ENCODE measurements at places on chromosomes 12 and 14.

- DNase-seq = no peak
Observed at GRCh38 chr12:88413646-88414045, 166.6 kb downstream of the KITLG start.

DNA sequence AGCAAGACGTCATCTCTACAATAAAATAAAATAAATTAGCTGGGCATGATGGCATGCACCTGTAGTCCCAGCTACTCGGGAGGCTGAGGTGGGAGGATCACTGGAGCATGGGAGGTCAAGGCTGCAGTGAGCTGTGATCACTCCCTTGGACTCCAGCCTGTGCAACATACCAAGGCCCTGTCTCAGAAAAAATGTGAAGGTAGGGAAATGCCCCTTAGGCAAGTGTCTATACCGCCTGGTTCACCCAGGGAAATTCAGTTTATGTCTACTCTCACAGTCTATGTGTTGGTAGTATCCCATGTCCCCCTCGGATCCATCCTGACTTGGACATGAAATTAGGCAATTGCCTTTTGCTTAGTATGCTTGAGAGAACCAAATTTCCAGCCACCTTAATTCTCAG is 88.4 kb upstream of the TMEM132C start:
- DNase-seq = no peak

- no peak for DNase-seq
Observed at GRCh38 chr12:76024102-76024781, 7.3 kb downstream of the PHLDA1 start.

DNA sequence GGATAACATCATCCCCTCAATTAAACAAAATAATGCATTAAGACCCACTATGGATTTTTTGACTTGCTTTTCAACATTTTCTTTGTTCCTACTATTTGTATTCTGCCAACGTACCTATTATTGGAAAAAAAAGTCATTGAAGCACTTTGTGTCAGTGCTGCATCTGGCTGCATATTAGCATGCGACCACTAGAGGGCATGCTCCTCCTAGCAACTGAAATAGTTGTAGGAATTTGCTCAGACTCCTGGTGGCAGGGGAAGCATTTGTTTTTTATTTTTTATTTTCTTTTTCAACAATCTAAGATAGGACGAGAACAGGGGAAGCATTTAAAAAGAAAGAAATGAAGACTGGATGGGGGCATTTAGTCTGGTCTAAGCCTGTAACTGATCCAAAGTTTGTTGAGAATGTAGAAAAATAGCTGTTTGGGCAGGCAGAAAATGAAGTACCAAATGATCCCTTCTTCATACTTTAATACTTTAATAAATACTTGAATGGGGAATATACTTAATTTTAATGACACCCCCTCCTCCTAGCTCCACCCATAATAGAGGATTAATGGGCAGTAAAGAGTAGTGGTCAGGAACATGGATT is 14.5 kb upstream of the CLEC4A start:
- peak; percentile 66 for DNase-seq

DNA sequence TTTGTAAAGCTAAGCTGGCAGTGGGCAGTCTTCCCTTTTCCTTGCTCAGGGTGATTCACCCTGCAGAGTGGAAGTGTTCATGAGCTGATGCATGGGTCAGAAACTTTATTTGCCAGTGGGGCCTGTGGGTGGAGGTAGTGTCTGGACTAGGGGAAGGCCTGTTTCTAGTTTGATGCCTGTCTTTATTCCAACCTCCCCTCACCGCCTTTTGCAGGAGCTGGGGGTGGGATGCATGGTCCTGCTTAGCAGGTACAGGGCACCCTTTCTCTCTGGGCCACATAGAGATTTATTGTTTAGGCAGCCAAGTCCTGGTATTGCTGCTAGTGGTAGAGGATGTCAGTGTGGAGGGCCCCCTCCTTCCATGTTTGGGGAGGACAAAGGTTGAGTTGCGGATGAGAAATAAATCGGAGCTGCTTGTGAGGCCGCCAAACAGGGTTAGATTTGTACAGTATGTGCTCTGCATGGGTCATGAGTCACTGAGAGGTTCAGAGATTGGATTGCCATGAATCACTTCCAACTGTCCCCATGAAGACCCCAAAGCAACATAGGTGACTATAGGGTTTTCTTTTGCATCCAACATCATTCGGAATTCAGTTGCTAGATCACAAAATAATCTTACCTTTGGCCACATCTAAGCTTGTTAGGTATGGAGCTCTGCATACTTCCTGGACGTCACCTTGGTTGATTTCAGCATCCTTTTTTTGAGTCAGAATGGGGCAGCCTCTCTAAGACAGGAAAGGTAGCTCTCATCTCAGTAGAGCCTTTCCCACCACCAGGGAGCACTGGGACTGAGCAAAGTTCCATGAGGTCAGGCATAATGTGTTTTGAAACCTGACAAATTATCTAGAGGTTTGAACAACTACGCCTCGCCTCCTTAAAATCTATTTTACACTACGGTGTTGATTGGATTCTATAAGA is 8.8 kb downstream of the SMOC1 start:
- no peak for DNase-seq

DNA sequence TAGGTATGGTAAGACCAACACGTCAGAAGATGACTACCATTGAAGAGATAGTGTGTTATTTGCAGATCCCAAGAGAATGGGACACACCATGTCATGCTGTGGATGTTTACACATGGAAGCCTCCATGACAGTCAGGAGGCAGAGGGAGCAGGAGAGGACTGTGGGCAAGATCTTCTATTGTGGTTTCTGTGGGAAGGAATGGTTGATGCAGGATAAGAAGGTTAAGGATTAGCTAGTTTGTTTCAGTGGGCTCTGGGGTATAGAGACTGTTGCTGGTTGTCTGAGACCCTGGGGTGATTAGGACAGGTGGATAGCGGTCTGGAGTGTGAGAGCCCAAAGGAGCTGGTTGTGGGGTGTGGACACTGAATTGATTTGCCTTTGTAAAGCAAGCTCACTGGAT is 23.3 kb downstream of the TAS2R7 start:
- no peak for DNase-seq

DNA sequence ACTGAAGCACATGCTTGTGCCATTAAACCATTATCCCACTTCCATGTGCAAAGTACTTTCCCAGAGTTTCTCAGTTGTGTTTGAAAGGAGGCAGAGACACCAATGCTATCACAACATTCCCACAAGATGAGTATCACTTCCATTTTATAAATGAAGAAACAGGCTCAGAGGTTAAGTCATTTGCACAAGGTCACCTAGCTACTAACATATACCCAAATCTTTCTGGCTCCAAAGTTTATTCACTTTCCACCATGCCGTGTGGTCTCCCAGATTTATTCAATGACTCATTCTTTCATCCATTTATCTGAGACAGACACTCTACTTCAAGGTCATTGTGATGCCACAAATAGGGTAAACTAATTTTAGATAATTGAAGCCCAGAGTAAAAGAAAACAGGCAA is 9.4 kb downstream of the ART4 start:
- no peak for DNase-seq

- DNase-seq = no peak
Observed at GRCh38 chr12:29707846-29708245, 75.9 kb downstream of the TMTC1 start.

GRCh38 chr12:122133192-122133950 is 40.6 kb downstream of the IL31 start:
- DNase-seq = no peak

GRCh38 chr12:64082866-64083268 is 139.2 kb downstream of the KICS2 start:
- DNase-seq = no peak

GRCh38 chr12:103503546-103504480 is 8.0 kb upstream of the C12orf42 start:
- DNase-seq = peak; percentile 18

- DNase-seq = no peak
Observed at GRCh38 chr12:2876431-2877046, 435 bp downstream of the FOXM1 start.

DNA sequence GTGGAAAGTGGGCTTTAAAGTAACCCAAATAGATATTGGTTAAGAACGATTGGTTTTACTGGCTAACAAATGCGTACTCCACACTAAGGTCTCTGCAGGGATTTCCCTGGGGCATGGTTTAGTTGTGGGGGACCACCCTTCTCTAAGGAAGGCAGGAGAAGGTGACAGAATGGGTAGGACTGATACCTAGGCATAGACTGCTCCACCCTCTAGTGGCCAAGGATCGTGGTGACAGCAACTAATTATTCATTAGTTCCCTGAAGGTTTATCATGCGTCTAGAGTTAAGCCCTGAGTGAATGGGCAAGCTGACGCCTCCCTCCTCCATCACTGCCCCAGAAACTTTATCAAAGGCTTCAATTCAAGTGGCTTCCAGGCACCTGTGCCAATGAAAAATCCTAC is 9.1 kb downstream of the FAM181A start:
- DNase-seq = no peak

DNA sequence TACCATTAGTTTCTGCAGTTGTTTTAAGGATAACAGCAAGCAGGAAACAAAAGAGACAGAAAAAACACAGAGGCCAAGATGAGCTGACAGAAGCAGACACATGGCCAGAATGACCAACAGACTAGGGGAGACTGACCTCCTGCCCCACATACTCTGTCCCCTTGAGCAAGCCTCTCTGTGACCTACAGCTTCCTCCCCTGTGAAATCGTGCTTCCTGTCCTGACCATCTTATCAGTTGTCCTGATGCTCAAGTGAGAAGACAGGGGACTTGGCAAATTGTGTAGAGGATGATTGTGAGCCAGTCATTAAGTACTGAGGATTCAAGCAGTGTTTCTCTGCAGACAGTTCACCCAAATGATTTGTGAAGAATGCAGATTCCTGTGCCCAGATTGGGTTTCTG is 229.0 kb downstream of the SLC41A2 start:
- DNase-seq = no peak

- DNase-seq = no peak
Observed at GRCh38 chr14:30849354-30849753, 25.0 kb upstream of the COCH start.

DNA sequence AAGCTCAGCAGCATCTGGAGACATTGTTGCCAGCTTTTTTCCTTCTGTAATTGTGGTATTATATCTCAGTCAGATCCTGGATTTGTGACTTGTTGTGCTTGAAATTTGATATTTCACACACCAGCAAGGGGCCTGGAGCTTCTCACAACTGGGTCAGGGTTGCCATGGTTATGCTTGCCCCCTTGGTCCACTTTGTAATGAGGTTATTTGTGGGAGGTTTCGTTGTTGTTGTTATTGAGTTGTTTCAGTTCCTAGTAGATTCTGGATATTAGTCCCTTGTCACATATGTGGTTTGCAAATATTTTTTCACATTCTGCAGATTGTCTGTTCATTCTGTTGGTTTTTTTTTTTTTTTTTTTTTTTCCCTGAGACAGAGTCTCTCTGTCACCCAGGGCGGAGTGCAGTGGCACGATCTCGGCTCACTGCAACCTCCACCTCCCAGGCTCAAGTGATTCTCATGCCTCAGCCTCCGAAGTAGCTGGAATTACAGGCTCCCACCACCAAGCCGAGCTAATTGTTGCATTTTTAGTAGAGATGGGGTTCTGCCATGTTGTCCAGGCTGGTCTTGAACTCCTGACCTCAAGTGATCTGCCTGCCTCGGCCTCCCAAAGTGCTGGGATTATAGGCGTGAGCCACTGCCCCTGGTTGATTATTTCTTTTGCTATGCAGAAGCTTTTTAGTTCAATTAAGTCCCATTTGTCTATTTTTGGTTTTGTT is 80.6 kb upstream of the ETV6 start:
- no peak for DNase-seq

GRCh38 chr14:76499399-76499798 is 123.5 kb downstream of the ESRRB start:
- DNase-seq = no peak

- no peak for DNase-seq
Observed at GRCh38 chr12:25480145-25480544, 72.9 kb downstream of the LMNTD1 start.

GRCh38 chr12:67640863-67641262 is 7.7 kb upstream of the DYRK2 start:
- DNase-seq = no peak

DNA sequence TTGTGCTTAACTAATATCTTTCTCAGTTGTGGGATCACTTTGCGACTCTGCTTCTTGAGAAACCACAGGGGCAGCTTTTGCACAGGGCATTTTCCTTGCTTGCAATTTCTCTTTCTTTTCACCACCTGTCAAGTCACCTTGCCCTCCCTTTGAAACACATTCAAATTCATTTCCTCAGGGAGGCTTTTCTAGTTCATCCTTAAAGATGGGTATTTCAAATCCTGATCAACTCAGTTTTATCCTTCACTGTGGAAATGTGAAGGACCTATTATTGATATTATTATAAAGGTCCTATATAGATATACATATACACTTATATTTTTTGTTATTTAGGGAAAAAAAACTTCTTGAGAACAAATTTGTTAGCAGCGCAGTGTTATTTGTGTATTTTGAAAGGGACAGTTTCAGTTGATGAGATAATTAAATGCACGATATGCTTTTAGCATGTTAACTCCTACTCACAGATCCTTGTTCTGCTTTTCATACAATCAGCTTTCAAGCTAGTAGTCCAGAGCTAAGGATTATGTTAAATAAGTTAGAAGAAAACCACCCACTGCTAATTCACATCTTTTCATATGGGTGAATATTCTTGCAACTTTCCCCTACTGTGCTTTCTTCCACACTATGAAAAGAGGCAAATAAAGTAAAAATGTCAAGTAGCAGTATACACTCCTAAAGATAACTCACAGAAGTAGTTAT is 501.4 kb upstream of the RGS6 start:
- DNase-seq = no peak

GRCh38 chr14:45359746-45360145 is 106.7 kb upstream of the MIS18BP1 start:
- no peak for DNase-seq

- DNase-seq = no peak
Observed at GRCh38 chr14:103123634-103124500, 606 bp downstream of the TNFAIP2 start.

- DNase-seq = no peak
Observed at GRCh38 chr14:56081139-56081538, 37.1 kb upstream of the PELI2 start.

- no peak for DNase-seq
Observed at GRCh38 chr12:4423528-4424195, 22.0 kb downstream of the FGF6 start.

DNA sequence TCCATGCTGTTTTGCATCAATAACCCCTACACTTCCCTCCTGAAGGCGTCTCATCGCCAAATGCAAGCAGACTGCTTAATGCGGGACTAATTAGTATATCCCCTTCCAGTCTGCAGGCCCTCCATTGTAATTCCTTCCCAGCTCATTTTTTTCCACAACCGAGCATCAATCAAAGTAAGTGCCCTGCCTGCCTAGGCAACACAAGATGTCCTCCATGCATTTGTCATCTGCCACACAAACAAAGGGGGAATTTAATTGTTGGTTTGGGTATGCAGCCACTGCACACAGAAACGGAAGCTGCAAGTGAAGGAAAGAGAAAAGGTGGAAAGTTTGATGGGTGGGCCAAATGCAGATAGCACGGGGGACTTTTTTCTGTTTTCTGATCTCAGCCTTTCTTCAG is 168.0 kb downstream of the EGLN3 start:
- no peak for DNase-seq
